ENCODE measurements at places on chromosomes 6 and 20.

- no peak for DNase-seq
These were observed 48.7 kb upstream of the TAB2 start for GRCh38 chr6:149268768-149269167.

DNA sequence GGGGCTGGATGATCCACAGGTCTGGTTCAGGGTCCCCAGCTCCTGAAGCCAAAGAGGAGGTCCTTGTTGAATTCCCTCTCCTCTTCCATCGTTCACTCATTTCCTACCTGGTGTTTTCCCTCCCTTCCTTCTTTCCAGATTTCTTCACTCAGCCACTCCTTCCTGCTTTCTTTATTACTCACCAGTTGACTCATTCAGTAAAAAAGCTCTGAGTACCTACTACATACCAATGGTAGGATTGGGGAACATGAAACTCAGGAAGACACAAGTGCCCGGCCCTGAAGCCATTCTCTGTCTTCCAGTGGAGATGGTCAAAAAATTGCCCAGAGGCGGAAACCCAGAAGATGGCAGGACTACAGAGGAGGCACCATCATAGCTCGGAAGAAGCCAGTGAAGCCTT is 11.9 kb upstream of the NSFL1C start:
- no peak for DNase-seq

DNA sequence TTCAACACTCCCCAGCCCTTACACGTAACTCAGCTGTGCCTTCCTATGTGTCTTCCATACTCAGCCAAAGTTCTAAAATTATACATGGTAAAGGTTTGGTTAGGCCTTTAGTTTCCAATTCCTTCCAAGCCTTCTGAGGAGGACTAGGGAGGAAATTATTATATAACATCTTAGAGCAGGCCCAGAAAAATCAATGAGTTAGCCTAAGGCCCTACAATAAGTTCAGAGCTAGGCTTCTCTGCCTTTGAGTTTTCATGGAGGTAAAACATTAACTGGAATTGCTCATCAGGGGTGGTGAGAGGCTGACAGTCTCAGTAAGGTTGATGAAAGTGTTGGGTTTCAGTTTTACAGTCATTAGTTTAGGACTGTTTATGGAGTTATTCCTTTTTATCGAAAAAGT is 286.0 kb downstream of the ADGB start:
- no peak for DNase-seq

DNA sequence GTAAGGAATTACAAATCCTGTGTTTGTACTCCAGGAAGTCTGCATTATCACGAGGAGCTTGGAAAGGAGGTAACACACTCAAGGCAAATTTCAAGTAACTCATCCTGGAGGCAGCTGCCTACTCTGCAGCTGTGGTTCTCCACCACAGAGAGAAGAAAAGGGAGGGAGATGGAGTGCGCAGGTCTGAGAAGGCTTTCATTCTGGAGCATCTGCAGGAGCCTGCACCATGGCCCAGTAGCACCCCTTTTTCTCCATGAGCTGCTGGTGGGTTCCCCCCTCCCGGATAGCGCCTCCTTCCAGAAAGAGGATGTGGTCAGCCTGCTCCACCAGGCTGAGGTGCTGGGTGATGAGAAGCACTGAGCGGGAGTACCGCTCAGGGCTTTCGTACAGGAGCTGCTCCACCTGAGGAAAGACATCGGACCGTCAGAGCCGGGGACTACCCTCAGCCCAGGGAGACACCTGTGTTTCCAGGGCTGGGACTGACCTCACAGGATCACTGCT is 1.6 kb upstream of the PSMB8 start:
- no peak for DNase-seq

DNA sequence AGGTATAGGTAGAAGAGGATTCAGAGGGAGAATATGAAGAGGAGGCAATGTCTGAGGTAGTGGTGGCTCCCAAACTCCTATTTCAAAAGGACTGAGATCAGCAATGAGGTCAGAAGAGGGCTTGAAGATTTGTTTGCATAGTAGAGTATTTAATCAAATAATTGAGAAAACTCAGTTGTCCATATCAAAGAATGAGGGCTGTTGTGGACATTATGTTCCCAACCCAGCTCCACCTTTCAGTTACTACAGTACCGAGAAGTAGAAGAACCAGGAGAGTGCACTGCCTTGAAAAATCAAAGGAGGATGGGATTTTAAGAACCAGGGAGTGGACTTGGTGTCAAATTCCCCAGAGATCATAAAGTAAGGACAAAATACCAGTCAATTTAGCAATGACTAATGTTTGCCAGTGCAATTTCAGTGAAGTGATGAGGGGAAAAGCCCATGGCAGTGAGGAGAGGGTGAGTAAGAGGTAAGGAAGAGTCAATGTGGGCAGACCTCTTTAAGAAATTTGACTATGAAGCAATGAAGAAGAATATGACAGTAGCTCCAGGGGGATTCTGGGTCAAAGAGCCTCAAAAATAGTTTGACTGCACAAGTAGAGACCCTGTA is 382.4 kb downstream of the PKHD1 start:
- no peak for DNase-seq

DNA sequence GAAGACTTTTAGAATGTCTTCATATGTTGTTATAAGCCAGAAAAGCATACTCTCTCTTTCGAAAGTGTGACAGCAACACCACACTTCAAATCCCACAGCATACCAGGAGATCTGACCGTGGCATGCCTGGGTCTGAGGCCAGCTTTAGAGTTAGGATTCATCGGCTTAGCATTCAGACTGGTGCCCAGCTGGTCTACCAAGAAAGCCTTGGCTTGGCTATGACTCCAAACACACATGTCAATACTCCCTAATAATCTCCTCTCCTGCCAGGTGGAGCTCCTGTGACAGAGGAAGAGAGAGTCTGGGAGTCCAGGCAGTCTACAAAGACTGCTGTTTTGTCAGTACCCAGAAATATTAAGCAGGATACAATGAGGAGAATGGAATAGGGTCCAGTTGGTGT is 77.1 kb upstream of the MAN1A1 start:
- DNase-seq = no peak

- no peak for DNase-seq
These were observed 93.9 kb downstream of the PSMG4 start for GRCh38 chr6:3352678-3353077.

GRCh38 chr6:143329323-143329722 is 121.2 kb downstream of the ADAT2 start:
- no peak for DNase-seq

- DNase-seq = no peak
These were observed 88.2 kb downstream of the COL12A1 start for GRCh38 chr6:75117701-75118100.

DNA sequence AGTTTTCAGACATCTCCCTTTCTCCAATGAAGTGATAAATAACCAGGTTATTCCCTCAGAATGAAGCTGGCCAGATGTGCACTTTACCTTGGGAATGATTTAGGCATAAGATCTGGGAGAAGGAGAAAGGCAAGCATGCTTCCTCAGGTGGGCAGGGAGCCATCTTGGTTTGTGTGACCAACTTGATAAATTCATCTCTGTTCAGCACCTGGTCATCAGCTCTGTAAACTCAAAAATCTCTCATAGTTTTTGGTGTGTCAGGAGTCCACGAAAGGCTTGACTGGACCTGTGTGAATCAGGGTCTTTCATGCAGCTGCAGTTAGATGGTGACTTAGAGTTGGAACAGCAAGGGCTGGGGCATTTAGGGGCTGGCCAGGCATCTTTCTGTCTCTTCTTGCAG is 24.5 kb downstream of the ENPP1 start:
- no peak for DNase-seq

- no peak for DNase-seq
These were observed 49.1 kb downstream of the NFATC2 start for GRCh38 chr20:51493346-51493791.
